Naive thymus-derived CD8-positive, alpha-beta T cell (primary cell): ENCODE measurements at places on chromosomes 3 and 15.

DNA sequence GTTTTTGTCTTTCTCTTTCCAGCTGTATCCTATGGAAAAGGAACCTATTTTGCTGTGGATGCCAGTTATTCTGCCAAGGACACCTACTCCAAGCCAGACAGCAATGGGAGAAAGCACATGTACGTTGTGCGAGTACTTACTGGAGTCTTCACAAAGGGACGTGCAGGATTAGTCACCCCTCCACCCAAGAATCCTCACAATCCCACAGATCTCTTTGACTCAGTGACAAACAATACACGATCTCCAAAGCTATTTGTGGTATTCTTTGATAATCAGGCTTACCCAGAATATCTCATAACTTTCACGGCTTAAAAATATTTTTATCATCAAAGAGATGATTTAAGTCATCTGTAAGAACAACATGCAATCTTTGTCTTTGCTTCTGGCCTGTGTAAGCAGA, 44.9 kb upstream of the PARP14 start:
- no peak for DNase-seq

GRCh38 chr3:54510506-54510905, 388.2 kb downstream of the CACNA2D3 start:
- no peak for DNase-seq

DNA sequence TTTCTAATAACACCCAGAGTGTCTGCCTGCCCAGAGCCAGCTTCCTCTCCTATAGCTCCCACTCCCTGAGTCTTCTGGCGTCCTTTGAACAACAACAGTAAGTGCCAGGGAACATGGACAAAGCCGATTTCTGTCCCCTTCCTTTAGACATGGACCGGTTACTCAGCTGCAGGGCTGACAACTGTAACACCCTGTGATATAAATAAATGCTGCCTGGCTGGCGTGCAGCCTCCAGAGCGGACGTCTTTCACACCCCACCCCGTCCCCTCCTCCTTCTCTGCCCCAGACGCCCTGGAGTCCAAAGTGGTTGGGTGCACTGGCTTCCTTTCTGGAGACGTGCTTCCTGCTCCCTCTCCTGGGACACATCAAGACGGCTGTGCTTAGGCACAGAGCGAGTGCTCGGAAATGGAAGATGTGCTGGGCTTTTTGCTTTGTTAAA, 281.9 kb upstream of the LRRFIP2 start:
- DNase-seq = no peak

GRCh38 chr15:77843546-77843945, 210.8 kb upstream of the LINGO1 start:
- no peak for DNase-seq

DNA sequence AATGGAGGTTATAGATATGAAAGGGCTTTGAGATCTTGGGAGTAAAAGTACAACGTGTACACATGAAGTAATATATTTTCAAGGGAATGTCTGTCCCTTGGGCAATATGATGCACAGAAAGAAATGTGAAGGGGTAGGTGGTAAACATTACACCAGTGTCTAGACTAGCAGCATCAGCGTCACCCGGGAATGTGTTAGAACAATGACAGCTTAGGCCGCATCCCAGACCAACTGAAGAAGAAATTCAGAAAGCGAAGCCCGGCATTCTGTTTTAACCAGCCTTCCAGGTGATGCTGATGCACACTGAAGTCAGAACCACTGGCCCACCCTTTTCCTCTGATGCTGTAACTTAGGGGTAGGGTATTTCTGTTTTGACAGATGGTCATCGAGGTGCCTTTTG, 6.3 kb downstream of the INAFM2 start:
- no peak for DNase-seq

DNA sequence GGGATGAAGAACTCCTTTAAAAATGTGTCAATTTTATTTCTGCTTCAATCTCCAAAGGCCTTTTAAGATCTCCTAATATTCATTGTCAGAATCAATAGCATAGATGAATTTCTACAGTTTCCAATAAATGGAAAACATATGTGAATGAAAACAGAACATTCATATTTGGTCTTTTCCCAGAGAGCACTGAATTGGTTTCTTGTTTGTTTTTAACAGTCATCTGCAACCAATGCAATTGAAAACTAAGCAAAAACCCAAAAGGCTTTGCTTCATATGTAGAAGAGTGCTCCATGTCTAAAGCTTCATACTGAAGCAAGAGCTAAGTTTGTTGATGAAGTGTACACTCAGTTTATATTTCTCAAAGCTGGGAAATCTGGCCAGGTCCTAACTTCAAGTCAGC, 426.5 kb upstream of the CDIN1 start:
- DNase-seq = no peak

- no peak for DNase-seq
Observed at GRCh38 chr3:68560728-68561127, 371.6 kb downstream of the TAFA4 start.

GRCh38 chr15:77837649-77838025, 204.9 kb upstream of the LINGO1 start:
- no peak for DNase-seq

GRCh38 chr3:71176366-71176765, 407.2 kb downstream of the FOXP1 start:
- no peak for DNase-seq

DNA sequence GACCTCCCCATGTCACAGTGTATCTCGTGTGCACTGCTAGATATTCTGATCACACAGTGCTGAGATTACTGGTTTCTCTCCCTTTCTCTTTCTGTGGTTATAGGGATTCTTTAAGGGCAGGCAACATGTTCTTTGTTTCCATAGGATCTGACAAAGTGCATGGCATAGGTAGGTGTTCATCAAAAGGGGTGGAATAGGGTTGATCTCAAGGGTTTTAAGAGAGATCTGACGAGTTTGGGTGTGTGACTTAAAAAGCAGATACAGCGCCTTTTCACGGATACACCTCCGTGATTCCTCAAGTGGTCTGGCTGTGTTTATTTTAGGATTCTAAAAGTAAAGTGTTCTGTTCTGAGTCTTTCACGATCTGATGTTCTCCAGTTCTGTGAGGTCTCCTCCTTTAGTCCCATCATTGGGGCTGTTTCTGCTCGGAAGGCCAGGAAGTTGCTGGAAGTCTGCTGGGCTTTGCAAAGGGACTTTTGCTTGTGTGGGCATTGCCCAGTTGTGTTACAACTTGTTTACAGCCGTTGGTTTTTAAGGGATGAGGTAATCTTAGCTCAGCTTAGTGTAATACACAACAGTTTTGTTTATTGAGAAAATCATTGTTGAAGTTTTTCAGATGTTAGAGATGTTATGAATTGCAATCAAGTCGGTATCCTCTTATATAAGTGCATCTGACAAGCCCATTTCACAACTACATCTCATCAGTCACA, 34.8 kb downstream of the IGF1R start:
- DNase-seq = no peak

DNA sequence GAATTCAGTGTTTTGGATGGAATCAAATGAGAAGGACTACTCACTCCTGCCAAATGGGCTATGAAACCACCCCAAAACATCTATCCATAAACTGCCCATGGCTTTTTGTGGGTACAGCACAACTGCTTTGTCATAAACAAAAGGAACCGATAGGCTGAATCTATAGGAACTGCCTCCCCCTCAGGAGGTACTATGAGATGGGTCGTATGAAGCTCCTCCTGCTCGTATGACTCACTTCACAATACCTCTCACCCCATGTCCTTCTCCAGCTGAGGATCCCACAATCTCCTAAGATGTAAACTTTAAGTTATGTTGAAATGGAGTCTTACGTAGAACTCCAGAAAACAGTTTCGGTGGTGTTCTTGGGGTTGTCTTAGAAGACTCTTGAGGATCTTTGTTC, 129.9 kb upstream of the SAMMSON start:
- DNase-seq = no peak

GRCh38 chr15:45101749-45102148, 12.2 kb downstream of the DUOX2 start:
- DNase-seq = no peak

- no peak for DNase-seq
Observed at GRCh38 chr15:63800739-63801138, 33.0 kb downstream of the HERC1 start.

GRCh38 chr15:68791431-68792283, 29.0 kb downstream of the ANP32A start:
- peak; percentile 79 for DNase-seq

- no peak for DNase-seq
Observed at GRCh38 chr3:12286927-12287726, 1.7 kb upstream of the PPARG start.

- DNase-seq = no peak
Observed at GRCh38 chr3:150259526-150260397, 148.3 kb upstream of the TSC22D2 start.

GRCh38 chr3:119635719-119636118, 24.7 kb downstream of the POPDC2 start:
- no peak for DNase-seq

DNA sequence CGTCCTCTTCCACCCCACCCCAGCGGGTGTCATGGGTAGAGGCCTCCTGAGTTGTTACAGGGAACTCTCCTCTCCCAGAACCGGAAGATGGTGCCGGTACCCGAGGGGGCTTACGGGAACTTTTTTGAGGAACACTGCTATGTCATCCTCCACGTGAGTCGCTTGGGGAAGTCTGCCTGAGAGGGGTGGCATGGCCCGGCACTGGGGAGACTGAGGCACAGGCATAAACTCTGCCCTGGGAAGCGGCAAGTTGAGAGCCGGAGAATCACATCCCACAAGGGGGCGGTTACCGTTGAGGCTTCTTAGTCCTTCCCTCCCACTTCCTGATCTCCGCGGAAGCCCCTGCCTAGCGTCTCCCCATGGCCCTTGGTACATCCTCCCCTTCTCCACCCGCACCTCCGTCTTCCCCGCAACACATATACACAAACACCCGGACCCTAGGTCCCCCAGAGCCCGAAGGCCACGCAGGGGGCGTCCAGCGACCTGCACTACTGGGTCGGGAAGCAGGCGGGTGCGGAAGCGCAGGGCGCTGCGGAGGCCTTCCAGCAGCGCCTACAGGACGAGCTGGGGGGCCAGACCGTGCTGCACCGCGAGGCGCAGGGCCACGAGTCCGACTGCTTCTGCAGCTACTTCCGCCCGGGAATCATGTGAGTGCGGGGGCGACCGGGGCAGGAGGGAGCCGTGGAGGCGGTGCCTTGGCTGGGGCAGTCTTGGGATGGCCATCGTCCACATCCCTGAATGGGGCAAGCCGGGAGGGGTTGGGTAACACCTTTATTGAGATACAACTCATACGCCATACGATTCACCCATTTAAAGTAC, 3.4 kb downstream of the VILL start:
- peak; percentile 26 for DNase-seq

DNA sequence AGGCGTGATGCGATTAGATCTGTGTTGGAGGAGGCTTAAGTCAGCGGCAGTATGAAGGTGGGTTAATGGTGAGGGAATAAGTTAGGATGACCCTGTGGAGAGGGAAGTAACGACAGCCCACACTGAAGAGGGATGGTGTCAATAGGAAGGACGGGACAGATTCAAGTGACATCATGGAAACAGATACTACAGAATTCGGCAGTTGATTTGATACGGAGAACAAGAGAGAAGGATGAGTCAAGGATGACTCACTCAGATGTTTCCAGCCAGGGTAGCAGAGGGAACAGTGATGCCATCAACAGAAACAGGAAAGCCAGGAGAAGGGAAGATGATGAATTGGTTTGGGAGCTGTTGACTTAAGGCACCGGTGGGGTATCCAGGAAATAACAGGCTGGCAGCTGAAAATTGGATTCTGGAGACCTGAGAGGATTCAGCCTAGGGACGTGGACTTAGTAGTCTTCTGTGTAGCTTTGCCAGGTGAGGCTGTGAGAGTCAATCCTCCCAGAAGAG, 38.0 kb downstream of the SHC4 start:
- no peak for DNase-seq

DNA sequence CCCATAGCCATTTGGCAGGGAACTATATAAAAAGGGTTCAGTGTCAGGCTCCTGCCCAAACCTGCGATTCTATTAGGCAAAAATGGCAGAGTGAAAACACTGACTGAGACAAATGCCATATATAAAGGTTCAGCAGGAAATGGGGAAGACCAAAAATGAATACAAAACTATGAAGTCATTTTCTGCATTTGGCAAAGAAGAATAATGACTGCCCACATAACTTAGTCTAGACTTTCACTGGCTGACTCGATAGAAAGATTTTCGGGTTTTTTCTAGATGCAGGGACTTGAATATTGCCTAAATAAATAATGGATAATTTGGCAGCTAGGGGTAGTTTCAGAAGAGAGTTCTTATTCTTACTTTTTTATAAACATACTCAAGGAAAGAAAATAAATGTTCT, 178.0 kb downstream of the TPRG1 start:
- DNase-seq = no peak

DNA sequence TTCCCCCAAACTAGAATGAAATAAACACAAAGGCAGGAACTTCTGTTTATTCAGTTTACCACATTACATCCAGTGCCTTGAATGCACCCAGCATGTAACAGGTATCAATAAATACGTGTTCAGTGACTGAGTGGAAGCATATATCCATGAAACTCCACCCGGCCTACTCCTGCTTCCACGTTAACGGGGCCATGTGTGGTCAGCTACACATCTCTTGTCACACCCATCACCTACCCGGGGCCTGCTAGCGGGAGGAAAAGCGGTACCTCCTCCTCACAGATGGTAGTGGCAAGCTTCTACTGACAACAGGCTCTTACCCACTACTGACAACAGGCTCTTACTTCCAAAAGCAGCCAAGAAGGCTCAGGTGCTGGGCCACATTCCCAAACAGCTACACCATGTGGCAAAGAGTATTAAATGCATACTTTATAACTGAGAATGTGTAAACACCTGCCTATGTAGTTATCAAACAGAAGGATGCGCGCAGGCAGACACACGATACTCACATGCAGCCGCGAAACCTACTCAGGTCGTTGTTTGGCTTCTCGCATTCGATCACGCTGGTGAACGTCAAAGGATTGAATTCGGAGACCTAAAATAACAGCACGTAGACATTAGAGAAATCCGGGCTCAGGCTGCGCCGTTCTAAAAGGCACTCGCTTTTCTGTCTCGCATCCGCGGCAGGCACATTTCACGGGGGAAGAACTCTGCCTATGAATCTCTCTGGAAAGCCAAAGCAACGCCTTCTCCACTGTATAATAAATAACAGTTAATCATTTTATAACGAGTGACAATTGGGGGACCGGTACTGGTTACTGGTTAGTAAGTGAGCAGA, 127.4 kb downstream of the ATP10A start:
- no peak for DNase-seq

DNA sequence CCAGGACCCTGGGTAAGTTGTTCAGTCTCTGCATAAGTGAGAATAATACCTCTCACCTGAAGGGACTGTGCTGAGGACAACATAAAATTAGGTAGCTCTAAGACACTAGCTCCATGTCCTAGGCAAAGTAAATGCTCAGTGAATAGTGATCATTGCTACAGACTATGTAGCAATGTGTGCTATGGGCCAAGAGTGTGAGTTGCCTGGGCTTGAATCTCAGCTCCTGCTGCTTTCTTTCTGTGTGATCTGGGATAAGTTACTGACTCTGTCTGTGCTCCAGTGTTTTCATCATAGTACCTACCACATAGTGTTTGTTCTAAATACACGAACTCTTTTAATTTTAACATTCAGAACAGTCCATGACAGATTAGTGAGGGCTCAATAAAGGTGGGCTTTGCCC, 81.1 kb upstream of the MFGE8 start:
- DNase-seq = no peak
